Osteocyte (in vitro differentiated cells): ENCODE measurements at places on chromosomes 3 and 15. TPM values are rescaled to one million over a fixed set of nuclear protein-coding genes. Genes with fewer than 3 reads are reported as not detected.

DNA sequence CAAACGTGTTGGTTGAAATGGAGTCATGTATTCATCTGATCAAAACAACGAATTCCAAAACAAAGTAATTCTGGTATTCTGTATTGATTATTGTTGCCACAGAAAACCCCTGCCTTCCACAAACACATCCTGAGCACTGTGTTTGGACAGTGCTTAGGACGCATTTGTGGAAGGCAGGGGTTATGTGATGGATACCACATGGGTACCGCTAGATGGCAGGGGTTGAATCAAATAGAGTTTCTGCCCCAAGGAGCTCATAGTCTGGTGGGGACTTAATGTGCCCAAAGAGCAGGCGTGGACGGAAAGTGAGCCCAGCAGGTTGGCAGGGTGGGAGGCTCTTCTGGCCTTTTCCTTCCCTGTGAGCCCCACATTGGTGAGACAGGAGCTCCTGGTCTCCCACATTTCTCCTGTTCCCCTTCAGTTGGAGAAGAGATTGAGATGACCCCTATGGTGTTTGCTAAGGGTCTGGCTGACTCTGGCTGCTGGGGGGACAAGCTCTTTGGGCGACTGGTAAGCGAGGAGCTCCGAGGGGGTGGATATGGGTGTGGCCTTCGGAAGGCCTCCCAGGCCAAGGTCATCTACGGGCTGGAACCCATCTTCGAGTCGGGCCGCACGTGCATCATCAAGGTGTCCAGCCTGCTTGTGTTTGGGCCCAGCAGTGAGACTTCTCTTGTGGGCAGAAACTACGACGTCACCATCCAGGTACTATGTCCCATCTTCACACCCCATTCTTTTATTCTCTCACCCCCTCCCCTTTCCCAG lies 22.1 kb upstream of the SLC28A1 start:
- no peaks in the 10 kb centered on the region for H3K36me3 ChIP-seq
- no peak overlapping the region for H3K4me3 ChIP-seq
- no peak overlapping the region for H3K27ac ChIP-seq
- H3K4me1 ChIP-seq: no peaks in the 10 kb centered on the region
- no peak for DNase-seq
- peaks cover 2% of the 10 kb centered on the region for H3K27me3 ChIP-seq

- H3K4me1 ChIP-seq: peaks cover 28% of the 10 kb centered on the region
- no peak for DNase-seq
- no peak overlapping the region for H3K27ac ChIP-seq
- H3K4me3 ChIP-seq: no peak overlapping the region
Observed at GRCh38 chr3:190531406-190531805, 17.5 kb downstream of the IL1RAP start.

- peaks cover 35% of the 10 kb centered on the region for H3K4me1 ChIP-seq
- H3K36me3 ChIP-seq: no peaks in the 10 kb centered on the region
- no peaks in the 10 kb centered on the region for H3K27me3 ChIP-seq
- no peak for DNase-seq
- no peak overlapping the region for H3K27ac ChIP-seq
- H3K4me3 ChIP-seq: no peak overlapping the region
Observed at GRCh38 chr15:74312445-74313007, 54.9 kb downstream of the CYP11A1 start.

GPR160 gene
- 0.27 TPM in 1 of 2 replicates, not detected in the other for total RNA-seq

- no peaks in the 10 kb centered on the region for H3K27me3 ChIP-seq
- DNase-seq: no peak
- H3K4me3 ChIP-seq: no peak overlapping the region
- no peak overlapping the region for H3K27ac ChIP-seq
- peaks cover 2% of the 10 kb centered on the region for H3K4me1 ChIP-seq
Observed at GRCh38 chr3:108189440-108189839, 32.8 kb downstream of the IFT57 start.
